ENCODE measurements at places on chromosomes 7 and 10.

DNA sequence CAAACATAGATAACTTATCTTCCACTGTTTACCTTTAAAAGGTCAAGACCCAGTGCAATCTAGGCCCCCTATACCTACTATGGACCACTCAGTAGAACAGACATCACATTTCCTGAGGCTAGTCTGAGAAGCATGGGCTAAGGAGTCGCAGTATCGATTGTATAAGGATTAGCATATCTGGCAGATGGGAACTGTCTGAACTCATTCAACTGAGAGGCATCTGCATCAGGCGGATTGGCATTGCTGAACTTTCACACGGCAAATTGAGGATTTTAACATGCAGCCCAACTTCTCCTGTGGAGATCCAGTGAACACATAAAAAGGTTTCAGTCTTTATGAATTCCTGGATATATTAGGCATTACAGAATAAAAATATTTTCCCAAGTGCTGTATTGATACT lies 89.1 kb upstream of the LRGUK start:
- DNase-seq: no peak

GRCh38 chr10:116627386-116627933 lies 6.7 kb downstream of the PNLIPRP2 start:
- no peak for DNase-seq

- DNase-seq: no peak
Measured at GRCh38 chr7:22589641-22590201, 89.7 kb upstream of the STEAP1B start.

DNA sequence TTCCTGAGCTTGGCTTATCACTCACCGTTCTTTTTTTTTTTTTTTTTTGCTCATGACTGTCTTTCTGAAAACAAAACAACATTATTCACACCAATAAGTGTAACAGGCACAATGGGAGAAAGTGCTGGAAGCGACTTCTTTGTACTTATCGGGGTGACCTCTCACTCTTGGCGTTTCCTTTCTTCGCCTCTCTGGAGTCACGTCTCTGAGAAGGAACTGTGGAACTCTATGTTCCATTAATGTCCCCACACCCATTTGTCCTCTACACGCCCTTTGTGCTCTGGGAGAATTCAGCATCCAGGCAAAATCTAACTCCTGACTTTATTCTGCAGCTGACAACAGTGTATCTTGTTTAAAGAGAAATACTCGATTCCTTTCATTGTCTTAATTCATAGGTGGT lies 70.8 kb upstream of the FAM204A start:
- DNase-seq: no peak

DNA sequence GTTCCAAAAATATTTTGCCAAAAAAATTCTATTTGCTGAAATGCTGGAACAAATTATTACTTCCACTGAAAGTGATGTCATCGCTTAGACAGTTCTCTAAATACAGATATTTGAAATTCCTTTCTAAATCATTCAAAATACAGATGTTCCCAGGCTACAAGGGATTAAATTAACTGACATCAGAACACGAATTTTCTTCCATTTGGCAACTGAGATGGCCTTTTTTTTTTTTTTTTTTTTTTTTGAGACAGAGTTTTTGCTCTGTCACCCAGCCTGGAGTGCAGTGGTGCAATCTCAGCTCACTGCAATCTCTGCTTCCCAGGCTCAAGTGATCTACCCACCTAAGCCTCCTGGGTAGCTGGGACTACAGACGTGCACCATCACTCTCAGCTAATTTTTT lies 57.0 kb downstream of the P4HA1 start:
- DNase-seq: no peak

DNA sequence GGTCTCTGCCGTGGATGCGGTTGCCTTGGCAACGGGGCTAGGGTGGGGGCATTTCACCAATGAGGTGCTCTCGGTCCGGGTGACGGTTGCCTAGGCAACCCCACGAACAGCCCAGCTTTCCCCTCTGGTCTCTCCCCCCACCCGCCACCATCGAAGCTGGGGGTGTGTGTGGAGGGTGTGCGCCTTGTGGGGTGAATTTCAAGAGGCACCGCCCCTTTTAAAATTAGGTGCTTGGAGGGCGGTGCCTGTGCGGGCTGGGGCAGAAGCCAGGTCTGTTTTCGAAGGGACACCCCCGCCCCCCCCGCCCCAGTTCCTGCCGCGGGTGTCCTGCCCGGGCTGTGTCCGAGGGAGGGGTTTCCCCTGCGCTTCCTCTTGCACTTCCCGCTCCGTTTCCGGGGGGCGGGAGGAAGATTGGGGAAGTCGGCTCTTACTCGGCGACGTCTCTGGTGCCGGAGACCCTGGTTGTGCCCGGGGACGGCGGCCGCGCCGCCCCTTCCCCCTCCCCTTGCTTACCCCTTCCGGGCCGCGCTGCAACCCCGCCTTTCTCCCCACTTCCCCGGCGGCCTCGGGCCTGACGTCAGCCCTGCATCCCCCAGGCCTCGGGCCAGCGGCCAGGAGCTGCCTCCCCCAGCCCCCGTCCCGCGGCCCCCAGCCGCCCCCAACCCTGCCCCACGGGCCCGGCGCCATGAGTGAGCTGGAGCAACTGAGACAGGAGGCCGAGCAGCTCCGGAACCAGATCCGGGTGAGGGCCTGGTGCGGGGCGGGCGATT lies 2.2 kb downstream of the GNB2 start:
- peak; percentile 56 for DNase-seq
